ENCODE measurements at places on chromosomes 2 and 18.

DNA sequence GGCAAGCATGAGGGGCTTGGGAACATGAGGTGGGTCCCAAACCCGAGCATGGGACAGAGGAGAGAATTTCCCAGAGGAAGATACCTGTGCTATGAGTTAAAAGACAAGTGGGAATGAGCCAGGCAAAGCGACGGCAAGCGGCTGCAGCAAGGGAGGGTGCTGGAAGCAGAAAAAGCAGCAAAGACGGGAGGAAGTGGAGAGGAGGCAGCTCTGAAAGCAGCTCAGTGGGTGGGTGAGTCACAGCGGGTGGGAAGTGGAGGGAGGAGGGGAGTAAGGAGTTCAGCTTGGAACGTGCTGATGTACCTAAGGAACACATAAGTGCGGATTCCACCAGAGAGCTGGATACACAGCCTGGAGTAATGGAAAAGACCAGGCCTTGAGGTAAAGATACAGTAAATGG lies 41.4 kb downstream of the THUMPD2 start:
- DNase-seq, result no peak

- DNase-seq, result no peak
Measured at GRCh38 chr2:104049981-104050380, 803.9 kb upstream of the POU3F3 start.

DNA sequence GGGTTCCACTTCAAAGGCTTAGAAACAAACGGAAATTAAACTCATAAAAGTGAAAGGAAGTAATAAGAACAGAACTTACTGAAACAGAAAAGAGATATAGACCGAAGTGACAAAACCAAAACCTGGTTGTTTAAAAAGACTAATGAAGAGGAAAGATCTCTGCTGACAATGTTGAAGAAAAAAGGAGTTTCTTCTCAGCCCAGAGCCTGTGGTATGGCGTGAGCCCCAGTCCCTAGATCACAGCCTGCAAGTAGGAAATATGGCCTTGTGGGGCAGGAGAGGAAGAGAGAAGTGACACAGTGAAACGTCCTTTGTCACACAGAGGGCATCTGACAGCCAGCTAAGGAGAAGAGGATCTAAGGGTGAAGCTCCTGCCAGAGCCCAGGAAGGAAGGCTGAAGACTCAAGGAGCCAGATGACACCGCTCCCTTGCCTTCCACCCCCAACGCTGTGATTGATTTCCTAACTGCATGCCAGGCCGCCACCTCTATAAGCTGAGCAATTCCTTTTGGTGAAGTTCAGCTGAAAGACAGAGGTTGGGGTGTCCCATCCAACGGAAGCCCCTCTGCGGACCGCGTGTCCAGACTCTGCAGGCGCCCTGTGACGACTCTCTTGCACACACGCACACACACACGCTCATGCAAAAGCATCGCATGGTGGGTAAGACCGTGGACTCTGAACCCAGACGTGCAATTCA lies 141.1 kb downstream of the HDAC4 start:
- DNase-seq, result no peak

GRCh38 chr2:30252723-30253701 lies 21.7 kb downstream of the LBH start:
- no peak for DNase-seq

GRCh38 chr2:242085941-242086621 lies 216.6 kb downstream of the RTP5 start:
- DNase-seq, result no peak

- DNase-seq, result no peak
Measured at GRCh38 chr2:152421521-152422370, 86.8 kb downstream of the FMNL2 start.

DNA sequence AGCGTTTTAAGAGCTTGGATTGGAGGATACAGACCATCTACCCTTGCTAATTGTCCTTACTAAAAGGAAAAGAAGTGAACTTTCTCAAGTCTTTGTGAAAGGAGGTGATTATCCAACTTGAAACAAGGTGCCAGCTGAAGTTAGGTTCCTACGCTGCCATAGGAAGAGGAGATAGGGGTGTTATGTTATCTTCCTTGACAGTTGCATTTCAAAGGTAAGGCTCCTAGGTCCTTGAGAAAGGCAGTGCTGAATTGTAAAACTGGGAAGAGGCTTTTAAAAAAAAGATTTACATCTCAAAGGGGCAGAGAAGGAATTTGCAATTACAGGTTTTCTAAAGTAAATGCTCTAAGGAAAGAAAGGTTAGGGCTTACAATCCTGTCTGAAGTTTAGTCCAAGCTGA lies 810.2 kb upstream of the LRATD1 start:
- DNase-seq, result no peak

DNA sequence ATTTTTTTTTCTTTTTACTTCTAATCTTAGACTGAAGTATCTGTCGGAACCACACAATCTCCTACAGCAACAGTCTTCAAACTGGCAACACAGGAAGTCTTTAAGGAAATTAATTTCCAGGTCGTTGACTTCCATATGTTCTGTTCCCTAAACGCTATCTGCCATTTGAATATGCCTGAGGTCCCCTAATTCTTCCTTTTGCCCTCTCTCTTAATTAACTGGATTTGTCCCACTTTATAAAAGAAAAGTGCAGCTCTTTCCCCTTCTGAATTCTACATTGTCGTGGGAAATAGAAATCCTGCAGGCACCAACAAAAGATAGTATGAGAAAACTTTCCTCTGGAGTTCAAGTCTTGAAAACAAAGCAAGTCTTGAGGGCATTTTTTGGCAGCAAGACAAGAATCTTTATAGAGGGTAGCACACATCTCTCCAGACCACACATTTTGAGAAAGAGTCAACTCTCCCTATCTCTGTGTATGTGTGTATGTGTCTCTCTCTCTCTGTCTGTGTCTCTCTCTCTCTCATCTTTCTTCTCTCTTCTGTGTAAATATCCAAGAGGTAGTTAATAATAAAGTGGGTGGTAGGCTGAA lies 879.8 kb downstream of the SOCS6 start:
- DNase-seq, result no peak

DNA sequence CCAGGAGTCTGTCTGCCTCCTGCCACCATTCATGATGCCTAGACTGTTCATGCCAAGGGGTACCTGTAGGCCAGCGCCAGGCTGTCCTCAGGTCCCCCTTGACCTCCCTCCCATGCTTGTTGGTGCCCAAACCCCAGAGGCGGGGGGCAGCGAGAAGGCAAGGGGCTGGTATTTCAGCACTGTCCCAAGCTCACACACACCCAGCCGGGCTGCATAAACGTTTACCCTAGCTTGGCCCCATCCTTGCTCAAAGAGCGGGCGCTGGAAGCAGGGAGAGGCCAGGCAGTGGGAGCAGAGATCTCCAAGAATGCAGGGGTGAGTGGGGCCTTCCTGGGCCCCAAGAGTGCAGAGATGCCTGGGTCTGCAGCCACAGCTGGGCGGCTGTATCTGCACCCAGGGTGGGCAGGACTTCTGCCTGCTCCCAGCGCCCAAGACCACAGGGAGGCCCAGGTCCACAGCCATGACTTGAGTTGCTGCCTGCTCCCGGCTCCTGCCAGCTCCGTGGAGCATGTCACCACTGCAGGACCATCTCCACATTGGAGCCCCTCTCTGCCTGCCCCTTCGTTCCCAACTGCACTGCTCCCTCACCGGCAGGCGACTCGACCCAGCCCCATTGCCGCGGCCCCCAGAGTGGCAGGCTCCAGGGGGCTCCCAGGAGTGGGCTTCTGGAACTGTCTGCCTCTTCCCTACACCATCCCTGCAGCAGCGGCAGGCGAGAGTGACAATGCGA lies 616.6 kb downstream of the METTL4 start:
- DNase-seq, result no peak

GRCh38 chr2:44952143-44952805 lies 10.8 kb downstream of the SIX3 start:
- peak; percentile 59 for DNase-seq

- DNase-seq, result no peak
Measured at GRCh38 chr2:197677056-197677455, 1.7 kb upstream of the RFTN2 start.

GRCh38 chr2:55490554-55490953 lies 29.0 kb upstream of the CFAP36 start:
- DNase-seq, result peak; percentile 92

DNA sequence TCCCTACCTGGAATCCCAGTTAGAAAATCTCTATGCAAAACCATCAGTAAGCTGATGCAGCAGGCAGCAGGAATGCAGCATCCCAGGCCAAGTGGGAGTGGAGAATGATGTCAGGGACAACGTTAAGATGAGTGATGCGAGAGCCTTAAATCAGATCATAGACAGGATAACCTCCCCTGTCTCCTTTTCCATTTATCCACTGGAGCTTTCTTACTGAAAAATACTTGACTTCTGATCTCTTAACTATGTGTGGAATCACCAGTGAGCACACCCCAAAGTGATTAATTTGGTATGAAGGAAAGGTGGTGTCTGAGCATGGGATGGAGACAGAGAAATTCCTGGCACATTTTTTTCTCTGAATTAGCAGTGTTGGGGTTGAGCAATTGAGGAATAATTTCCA lies 98.0 kb downstream of the RND3 start:
- no peak for DNase-seq

- DNase-seq, result no peak
Measured at GRCh38 chr2:138335036-138335435, 166.5 kb upstream of the SPOPL start.

GRCh38 chr2:68827666-68828065 lies 43.5 kb downstream of the BMP10 start:
- no peak for DNase-seq

All from DMS 273 treated with DMSO at 0.1 percent for 48 hours (cell line).